Activated T-cell treated with anti-CD3 and anti-CD28 coated beads for 24 hours (primary cell): ENCODE measurements at places on chromosomes 16 and 17.

GRCh38 chr17:7538891-7539545 lies 9.8 kb upstream of the TNFSF12 start:
- DNase-seq = no peak

DNA sequence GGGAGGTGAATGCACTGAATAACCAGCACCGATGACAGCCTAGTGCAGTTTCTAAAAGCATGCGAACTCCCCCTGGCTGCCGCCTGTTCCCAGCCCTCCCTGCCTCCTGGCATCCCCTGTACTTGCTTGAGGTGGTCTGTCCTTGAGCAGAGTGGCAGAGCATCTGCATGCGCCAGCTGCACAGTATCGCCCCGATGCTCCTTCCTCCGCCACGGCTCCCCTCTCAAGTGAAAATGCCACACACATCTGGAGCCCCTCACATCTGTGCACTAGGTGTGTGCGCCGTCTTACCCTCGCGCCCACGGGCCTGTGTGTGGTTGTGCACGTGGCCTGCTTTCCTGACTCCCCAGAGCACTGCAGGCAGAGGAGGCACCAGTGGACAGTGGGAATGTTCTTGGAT lies 111.9 kb downstream of the CCDC182 start:
- DNase-seq = no peak

DNA sequence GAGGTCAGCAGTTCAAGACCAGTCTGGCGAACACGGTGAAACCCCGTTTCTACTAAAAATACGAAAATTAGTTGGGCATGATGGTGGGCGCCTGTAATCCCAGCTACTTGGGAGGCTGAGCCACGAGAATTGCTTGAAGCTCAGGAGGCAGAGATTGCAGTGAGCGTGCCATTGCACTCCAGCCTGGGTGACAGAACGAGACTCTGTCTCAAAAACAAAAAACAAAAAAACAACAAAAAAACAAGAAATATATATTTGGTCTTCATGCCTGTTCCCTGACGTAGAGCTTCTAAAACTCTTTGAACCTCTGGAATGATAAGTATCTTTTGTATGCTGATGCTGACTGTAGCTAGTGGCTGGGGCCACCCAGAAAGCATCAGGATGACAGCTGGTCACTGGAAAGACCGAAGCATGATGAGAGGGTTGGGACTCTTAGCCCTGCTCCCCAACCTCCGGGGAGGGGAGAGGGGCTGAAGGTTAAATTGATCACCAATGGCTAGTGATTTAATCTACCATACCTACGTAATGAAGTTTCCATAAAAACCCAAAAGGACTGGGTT lies 54.8 kb downstream of the TEX14 start:
- no peak for DNase-seq

DNA sequence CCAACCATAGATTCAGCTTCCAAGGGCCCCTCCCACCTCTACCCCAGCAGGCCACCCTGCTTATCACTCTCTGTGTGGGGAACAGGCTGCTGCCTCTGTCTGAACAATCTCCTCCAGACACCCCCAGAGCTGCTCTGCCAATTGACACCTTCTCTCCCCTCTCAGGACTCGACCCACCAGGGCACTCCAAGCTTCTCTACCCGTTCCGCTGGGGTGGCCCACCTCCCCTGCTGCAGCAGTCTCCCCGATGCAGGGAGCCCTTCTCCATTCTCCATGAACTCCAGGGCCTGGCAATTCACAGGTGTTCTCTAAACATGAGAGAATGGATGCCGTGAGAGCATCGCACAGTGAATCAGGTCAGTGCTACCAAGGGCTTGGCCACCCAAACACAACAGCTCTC lies 28.3 kb upstream of the FAAP100 start:
- DNase-seq = no peak

- no peak for DNase-seq
These were observed 10.4 kb upstream of the MARCHF10 start for GRCh38 chr17:62818526-62818925.

GRCh38 chr17:1709971-1710806 lies at the start of gene TLCD2:
Gene TLCD2, minus strand, starts transcription at chr17:1710377. Its CDS starts 135 bp downstream, at chr17:1710242.
- DNase-seq = no peak

- no peak for DNase-seq
These were observed 131.3 kb downstream of the CBLN1 start for GRCh38 chr16:49150341-49150740.

DNA sequence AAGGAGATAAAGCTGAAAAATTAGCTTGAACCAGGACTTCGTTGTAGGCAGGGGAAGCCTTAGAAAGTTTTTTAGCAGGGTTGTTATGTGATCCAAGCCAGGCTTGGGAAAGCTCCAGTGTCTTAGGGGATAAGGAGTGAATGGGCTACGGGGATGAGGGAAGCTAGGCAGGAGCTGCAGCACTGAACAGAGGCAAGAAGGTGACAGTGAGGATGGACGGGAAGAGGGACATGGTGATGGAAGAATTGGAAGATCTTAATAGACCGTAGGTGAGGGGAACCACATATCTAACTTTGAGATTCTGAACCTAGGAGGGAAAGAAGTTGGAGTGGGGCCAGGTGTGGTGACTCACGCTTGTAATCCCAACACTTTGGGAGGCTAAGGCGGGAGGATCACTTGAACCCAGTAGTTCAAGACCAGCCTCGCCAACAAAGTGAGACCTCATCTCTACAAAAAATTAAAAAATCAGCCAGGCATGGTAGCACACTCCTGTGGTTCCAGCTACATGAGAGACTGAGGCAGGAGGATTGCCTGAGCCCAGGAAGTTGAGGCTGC lies 3.2 kb downstream of the RHBDL3 start:
- no peak for DNase-seq

DNA sequence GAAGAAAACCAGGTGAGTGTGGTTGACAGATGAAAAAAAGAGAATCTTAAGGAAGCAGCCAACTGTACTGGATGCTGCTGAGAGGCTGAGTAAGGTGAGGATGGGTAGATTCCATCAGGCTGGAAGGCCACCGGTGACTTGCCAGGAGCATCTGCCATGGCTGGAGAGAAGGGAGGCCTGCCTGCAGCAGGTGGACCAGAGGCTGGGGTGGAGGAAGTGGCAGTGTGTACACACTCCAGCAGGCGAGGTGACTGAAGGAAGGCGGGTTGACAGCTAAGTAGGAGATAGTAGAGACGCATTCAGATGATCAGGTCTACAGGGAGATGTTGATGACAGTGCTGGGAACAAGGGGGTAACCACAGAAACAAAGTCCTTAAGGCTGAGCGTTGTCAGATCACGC lies 69.5 kb downstream of the USP43 start:
- DNase-seq = no peak

GRCh38 chr17:46026166-46027047 lies 27.4 kb downstream of the STH start:
- DNase-seq = no peak

DNA sequence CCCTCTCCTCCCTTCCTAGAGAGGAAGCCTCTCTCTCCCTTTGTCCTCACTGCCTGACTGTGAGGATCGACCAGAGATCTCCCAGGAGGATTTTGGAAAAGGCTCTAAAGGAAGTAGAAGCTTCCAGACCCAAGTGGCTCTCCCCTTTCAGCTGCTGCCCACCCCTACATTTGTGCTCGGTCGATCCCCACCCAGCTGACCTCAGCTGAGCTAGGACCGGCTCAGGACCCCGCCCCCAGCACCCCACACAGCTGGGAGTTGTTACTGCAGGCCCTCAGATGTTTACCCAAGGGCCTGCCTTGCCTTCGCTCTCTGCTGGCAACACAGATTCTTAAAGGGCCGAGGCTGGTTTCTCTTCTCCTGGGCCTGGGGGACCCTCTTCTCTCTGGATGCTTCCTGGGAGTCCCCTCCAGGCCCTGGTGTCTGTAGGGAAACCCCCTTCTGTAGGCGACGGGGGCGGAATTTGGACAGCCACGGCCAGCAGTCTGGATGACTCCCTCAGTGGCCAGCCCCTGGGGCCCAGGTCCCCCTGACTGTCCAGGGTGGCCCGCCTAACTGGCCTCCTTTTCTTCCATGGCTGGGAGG lies 26.9 kb upstream of the TIMP2 start:
- no peak for DNase-seq

GRCh38 chr17:17684906-17685774 lies 3.9 kb downstream of the RAI1 start:
- DNase-seq = no peak
